ENCODE measurements at places on chromosomes 5 and 9. TPM values are rescaled to one million over a fixed set of nuclear protein-coding genes. Genes with fewer than 3 reads are reported as not detected.

- H3K4me3 ChIP-seq: no peak overlapping the region
- no peaks in the 10 kb centered on the region for H3K4me1 ChIP-seq
- no peaks in the 10 kb centered on the region for H3K27me3 ChIP-seq
Observed at GRCh38 chr9:21902136-21902535, 92.1 kb downstream of the CDKN2A start.

DNA sequence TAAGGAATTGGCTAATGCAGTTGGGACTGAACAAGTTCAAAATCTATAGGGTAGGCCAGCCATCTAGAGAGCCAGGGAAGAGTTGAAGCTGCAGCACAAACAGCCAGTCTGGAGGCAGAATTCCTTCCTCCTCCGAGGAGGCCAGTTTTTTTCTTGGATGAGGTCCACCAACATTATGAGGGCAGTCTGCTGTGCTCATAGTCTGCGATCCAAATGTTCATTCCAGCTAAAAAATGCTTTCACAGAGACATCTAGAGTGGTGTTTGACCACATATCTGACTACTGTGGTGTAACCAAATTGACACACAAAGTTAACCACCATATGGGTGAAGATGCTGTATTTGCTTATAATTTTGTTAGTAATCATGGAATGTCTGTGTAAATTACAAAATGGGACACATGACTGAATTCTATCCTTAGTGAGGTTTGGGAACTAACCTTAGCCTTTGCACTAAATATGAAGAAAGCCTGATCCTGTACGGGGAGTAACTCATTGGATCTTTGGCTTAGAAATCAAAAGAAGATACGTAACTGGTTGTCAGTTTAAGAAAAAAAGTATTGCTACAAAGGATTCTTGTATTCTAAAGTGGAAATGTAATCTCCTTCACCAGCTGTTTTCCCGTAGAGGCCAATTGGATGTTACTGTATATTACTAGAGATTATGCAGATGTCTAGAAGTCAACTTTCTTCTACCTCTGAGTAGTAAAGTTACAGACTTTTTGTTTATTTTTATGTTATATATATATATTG, 70.6 kb downstream of the SPIN1 start:
- peaks cover 25% of the 10 kb centered on the region for H3K4me1 ChIP-seq
- H3K27ac ChIP-seq: no peak overlapping the region
- H3K36me3 ChIP-seq: no peaks in the 10 kb centered on the region
- DNase-seq: no peak

DNA sequence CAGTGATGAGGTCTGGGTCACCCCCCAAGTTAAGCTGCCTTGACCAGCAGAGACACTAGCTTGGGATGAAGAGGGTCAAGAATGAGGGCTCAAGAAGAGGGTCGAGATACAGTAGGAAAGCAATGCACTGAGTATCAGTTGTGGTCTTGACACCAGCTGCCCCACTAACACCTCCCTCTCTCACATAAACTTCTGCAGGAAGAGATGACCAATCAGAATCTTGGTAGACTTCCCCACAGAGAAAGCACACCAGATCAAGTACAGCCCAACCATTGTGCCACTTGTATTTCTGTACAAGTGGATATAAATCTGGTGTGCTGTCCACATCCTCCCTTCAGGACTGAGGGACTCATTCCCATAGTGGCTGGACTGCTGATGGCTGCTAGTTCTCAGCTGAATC, 101.2 kb upstream of the ELL2 start:
- no peak for DNase-seq
- H3K27ac ChIP-seq: no peak overlapping the region
- no peak overlapping the region for H3K4me3 ChIP-seq
- H3K36me3 ChIP-seq: no peaks in the 10 kb centered on the region
- peaks cover 23% of the 10 kb centered on the region for H3K4me1 ChIP-seq

DNA sequence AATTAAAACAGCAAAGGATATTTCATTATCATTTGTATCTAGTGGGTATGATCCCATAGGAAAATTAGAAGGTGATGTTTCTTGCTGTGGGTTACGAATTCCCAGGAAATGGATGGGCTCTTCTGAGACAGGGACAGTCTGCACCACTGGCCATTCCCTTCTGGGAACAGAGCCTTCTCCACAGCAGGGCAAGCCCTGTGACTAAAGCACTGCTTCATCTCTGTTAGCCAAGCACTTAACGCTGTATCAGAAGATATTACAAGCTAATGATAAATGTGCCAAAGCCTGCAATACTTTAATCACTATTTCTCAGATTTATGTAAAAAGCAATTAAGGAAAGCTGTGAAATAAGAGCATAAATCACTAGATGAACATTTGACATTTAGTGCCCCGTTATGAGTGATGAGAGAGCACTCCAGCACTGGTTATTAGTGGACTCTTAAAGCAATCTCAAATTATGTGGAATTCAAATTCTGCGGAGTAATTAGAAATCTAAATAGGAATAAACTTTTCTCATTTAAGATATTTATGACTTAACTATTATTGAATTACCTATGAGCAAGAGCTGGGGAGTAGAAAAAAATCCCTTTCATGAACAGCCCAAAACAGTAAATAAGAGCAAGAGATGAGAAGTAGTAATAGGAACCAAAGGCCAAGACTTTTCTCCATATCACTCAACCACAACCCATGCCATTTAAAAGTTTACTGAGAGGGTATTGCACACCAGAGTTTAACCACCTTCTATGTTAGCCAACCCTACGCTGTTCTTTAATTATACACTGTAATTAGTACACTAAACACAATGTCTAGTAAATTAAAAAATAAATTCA, 49.2 kb downstream of the FAM240B start:
- H3K36me3 ChIP-seq: no peaks in the 10 kb centered on the region
- H3K27ac ChIP-seq: no peak overlapping the region
- DNase-seq: no peak

DNA sequence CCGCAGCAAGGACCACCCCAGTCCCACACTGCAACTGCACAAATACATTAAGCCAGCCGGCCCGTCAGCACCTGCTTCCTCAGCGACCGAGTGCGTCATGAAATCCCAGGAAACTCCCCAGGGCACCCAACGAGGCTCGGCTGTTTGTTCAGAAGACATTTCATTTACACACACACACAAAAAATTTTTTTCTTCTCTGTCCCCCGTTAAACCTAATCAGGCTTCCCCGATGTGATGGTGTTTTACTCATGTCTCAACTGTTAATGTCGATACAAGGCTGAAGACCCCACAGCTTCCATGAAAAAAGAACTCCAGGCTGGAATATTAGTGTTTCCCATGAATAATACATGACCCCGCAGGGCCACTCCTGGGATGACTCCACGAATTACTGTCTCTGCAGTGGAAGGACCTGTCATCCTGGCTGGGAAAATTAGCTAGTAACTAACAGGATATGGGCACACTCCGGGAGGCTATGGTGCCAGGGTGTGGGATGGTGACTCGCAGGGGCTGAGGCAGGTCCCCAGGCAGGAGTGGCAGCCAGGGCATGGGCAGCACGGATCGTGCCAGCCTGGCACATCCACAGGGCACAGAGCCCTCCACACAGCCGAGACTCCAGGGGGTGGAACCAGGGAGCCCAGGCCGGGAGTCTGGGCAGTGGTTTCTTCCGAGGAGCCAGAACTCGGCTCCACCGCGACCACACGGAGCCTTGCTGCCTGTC, 102.4 kb downstream of the VAV2 start:
- H3K4me3 ChIP-seq: no peak overlapping the region
- no peak for DNase-seq
- 0 out of 3 replicates have a peak, but pooled peaks cover 6% of the 10 kb centered on the region for H3K36me3 ChIP-seq

GRCh38 chr9:12784461-12785259, 9.8 kb downstream of the LURAP1L start:
- peak; percentile 96 for DNase-seq
- H3K4me1 ChIP-seq: peaks cover 32% of the 10 kb centered on the region
- peak overlapping the region; percentile 88 for H3K27ac ChIP-seq

DNA sequence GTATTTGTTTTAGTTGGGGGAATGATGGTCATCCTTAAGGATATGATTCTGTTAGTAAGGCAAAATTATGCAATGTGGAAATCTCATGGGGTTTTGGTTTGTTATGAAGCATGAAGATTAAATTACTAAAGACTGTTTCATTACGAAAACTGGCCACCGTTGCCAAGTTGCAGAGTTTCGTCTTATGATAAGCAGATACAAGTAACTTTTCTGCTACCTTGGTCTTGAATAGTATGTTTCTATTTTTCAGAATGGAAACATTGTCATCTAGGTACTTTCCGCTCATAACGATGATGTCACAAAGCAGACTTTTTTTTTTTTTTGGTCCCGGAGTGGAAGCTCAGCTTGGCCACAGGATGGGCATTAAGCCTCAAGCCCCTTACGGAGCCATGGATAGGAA, 4.2 kb downstream of the CCNI2 start:
- H3K36me3 ChIP-seq: no peaks in the 10 kb centered on the region
- H3K4me1 ChIP-seq: no peaks in the 10 kb centered on the region
- no peak overlapping the region for H3K27ac ChIP-seq
- no peaks in the 10 kb centered on the region for H3K27me3 ChIP-seq
- DNase-seq: no peak

- no peaks in the 10 kb centered on the region for H3K4me1 ChIP-seq
- no peaks in the 10 kb centered on the region for H3K36me3 ChIP-seq
- H3K27me3 ChIP-seq: no peaks in the 10 kb centered on the region
- H3K27ac ChIP-seq: no peak overlapping the region
Observed at GRCh38 chr5:58615972-58616371, 33.1 kb downstream of the RAB3C start.

GRCh38 chr9:99678566-99678965, 143.1 kb upstream of the NR4A3 start:
- DNase-seq: no peak
- H3K27ac ChIP-seq: no peak overlapping the region
- H3K4me1 ChIP-seq: peaks cover 12% of the 10 kb centered on the region

DNA sequence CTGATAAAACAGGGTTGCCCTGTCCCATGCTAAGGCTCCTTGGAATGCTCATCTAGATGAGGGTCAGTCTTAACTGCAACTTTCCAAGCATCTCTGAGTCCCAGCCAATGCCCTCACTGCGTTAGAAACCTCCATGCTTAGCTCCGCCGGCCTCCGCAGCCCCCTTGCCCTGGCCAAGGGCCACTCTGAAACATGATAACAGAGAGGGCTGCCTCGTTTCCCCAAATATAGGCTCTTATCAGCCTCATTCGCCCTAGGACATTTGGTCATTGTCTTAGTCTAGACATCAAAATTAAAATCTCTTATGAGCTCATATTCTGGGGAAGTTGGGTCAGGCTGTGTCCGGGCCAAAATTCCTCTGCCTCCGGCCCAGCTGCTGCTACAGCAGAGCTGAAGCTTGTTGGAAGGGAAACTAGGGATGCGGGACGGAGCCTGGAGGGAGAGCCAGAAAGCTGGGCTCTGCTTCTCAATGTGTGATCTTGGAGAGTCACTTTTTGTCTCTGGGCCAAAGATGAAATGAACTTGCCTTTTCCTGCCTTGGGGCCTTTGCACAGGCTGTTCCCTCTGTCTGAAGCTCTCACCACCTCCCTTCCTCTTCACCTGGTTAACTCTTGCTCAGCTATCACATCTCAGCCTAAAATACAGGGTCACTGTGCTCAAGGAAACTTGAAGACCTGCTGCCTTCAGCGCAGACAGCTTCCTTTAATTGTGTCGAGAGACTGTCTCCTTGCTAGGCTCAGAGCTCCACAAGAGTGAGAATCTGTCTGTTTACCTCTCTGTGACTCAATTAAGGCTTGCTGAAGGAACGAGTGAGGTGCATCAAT, 191.3 kb downstream of the RGS3 start:
- DNase-seq: no peak
- no peaks in the 10 kb centered on the region for H3K36me3 ChIP-seq
- no peaks in the 10 kb centered on the region for H3K27me3 ChIP-seq
- H3K4me1 ChIP-seq: peaks cover 96% of the 10 kb centered on the region
- H3K27ac ChIP-seq: no peak overlapping the region
- H3K4me3 ChIP-seq: no peak overlapping the region

- H3K36me3 ChIP-seq: no peaks in the 10 kb centered on the region
- peak; percentile 60 for DNase-seq
- H3K4me3 ChIP-seq: no peak overlapping the region
- H3K4me1 ChIP-seq: peaks cover 51% of the 10 kb centered on the region
- no peak overlapping the region for H3K27ac ChIP-seq
- H3K27me3 ChIP-seq: no peaks in the 10 kb centered on the region
Observed at GRCh38 chr5:74919487-74919886, 53.3 kb upstream of the FAM169A start.

GRCh38 chr5:129541648-129542251, 81.7 kb downstream of the ADAMTS19 start:
- no peaks in the 10 kb centered on the region for H3K4me1 ChIP-seq
- DNase-seq: peak; percentile 13
- H3K27ac ChIP-seq: no peak overlapping the region

GRCh38 chr9:135994501-135995192, 33.5 kb upstream of the UBAC1 start:
- peak overlapping the region; percentile 98 for H3K27ac ChIP-seq
- H3K27me3 ChIP-seq: no peaks in the 10 kb centered on the region
- H3K4me1 ChIP-seq: peaks cover 72% of the 10 kb centered on the region

GRCh38 chr5:122756264-122756911, 18.5 kb upstream of the SNX2 start:
- H3K27ac ChIP-seq: no peak overlapping the region
- no peaks in the 10 kb centered on the region for H3K4me1 ChIP-seq
- DNase-seq: no peak
- H3K36me3 ChIP-seq: no peaks in the 10 kb centered on the region

DNA sequence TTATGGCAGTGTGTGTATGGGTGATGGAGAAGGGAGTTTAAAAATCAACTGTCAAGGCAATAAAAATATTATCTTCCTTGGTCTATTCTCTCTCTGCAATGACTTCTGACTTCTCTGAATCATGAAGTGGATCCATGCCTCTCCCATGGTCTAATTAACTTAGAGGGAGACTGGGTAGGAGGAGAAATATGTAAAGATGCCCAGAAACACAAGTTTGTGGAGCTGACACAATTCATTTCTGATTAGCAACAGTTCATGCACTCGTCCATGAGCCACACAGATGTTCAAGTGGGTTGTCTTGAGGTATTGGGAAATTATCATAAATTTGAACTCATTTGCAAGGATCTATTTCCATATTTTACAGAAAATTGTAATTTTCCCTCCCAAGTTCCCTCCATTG, 38.1 kb downstream of the INSYN2B start:
- DNase-seq: no peak
- H3K4me1 ChIP-seq: no peaks in the 10 kb centered on the region
- H3K27ac ChIP-seq: no peak overlapping the region
- peaks cover 1% of the 10 kb centered on the region for H3K27me3 ChIP-seq
- no peak overlapping the region for H3K4me3 ChIP-seq

The NFIL3 gene
- 64.2 TPM for total RNA-seq

The RNF208 gene
- total RNA-seq: 1.8 TPM

The PROB1 gene
- total RNA-seq: 0.69 TPM

The DNAH5 gene
- 0.09 TPM for total RNA-seq

The PCDHB16 gene
- 0.60 TPM for total RNA-seq

The CCNO gene
- 0.07 TPM for total RNA-seq
